ENCODE measurements at places on chromosomes 11 and 22.
A peak's percentile ranks its signal among the peaks of the same experiment; 100 is the strongest.

- no peak for DNase-seq
Observed at GRCh38 chr22:24327832-24328231, 57.2 kb downstream of the SPECC1L start.

GRCh38 chr11:119206511-119207414 is 624 bp downstream of the CBL start:
- DNase-seq: peak; percentile 62

DNA sequence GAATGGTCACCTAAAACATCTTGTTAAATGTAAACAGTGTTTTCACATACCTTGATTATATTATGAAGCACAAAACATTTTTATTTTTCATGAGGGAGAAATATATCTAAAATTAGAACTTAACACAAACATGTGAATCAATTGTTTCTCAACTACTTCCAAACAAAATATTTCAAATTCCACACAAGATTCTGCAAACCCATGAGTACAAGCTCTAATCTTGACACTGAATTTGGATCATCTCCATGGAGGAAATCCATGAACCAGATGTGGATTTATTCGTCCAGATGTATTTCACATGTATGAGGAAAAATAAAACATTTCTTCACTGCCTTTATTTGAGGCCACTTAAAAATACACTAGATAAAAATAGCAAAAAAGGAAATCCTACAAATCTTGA is 184.2 kb downstream of the SBF2 start:
- no peak for DNase-seq

- no peak for DNase-seq
Observed at GRCh38 chr22:49971232-49972162, 10.9 kb downstream of the PIM3 start.

GRCh38 chr11:113488931-113489351 is 13.7 kb upstream of the DRD2 start:
- no peak for DNase-seq
